ENCODE measurements at places on chromosomes 1 and 21.

GRCh38 chr1:38474738-38475623, 384.6 kb downstream of the RRAGC start:
- DNase-seq = no peak

DNA sequence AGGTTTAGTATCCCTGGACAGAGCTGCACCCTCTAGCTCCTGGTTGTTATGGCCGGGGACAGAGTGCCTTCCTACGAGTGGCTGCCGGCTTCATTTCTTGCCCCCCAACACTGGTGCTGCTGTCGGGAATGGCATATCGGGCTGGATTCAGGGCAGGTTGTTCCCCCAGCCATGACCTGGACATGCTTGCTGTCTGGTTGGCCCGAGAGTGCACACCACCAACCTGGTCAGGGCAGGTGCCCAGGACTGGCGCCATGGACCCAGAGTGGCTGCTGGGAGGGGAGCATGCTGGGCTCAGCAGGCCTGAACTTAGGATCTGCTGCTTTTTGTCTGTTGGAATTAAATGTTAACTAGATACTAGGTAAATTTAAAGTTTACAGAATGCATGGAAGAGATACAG, 21.8 kb downstream of the H6PD start:
- no peak for DNase-seq

DNA sequence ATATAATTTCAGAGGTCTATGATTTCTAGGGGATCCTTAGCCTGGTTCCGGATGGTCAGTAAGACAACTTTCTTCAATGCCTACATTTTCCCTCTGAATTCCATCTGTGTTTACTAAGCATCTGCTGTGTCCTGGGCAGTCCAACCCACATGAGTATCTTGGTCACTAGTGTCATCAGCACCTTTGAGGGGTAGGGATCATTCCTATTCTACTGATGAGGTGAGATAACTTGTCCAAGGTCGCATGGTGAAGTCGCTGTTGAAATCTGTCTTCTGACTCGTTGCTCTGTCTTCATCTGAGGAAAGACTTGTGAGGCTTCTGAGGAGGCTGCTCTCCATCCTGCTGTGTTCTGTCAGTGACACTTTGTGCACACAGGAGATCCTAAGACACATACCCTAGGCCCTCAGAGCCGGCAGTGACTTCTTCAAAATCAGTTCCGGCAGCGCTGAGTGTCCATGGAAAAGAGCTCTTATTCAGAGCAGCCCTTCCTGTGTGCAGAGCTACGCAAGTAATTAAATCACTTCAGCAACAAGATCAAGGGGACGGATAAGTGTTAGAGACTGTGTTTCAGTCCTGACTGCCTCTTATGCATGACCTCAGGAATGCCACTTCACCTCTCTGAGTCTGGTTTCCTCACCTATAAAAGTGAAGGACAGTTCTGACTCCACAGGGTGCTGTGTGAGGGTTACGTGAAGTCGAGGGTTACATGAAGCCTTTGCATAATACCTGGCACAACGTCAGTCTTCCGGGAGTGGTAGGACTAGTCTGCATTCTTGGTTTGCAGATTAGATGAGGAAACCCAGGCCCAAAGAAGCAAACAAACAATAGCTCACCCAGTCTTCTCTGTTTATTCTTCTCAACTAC, 28.4 kb downstream of the AK2 start:
- DNase-seq = no peak

DNA sequence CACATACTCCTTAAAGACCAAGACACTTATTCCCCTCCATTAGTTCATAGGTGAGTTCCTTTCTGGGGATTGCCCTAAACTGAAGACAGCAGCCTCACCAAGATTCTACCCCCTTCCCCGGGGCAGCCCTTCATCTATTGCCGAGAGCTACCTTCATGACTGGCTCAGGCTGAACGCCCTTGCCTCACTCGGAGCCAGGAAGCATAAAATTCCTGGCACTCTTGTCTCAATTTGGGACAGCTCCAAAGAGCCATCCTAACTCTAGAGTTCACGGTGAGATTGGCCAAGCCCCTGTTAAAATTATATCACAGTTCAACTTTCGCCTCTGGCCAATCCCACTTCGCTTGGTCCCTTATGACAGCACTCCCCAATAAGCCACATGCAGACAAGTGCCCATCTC, 113.0 kb upstream of the PROX1 start:
- DNase-seq = no peak

DNA sequence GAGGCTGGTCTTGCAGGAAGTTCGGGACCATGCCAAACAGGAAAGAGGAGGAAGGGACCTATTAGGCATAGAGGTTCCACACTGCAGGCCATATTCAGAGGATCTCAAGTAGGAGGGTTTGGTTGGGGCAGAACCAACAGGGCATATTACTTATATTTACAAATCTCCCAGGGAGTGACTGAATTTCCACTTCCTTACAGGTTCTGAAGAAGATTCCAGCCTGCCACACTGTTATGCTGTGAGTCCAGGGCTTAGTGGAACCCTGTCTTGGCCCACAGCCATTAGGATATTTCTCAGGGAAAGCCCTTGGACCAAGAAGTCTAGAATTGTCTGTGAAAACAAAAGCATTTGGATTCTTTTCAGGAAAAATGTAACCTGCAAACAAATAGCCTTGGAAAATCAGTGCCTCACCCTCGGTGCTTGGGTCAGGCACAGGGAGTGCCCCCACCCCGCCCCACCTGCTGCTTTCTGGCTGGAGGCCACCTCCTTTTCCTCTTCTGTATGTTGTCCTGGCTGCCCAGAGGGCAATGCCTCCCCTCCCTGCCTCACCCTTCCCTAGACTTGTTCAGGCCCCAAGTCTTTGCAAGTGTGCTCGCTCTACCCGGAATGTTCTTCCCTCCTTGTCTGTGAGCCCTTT, 41.0 kb upstream of the JUN start:
- no peak for DNase-seq
